ENCODE measurements at places on chromosomes 1 and 21.

GRCh38 chr1:72262735-72263134 is 19.6 kb downstream of the NEGR1 start:
- DNase-seq = no peak

GRCh38 chr1:200265104-200265503 is 144.7 kb downstream of the ZNF281 start:
- DNase-seq = no peak

- peak; percentile 15 for DNase-seq
Measured at GRCh38 chr1:215526147-215526845, 40.8 kb upstream of the KCTD3 start.

DNA sequence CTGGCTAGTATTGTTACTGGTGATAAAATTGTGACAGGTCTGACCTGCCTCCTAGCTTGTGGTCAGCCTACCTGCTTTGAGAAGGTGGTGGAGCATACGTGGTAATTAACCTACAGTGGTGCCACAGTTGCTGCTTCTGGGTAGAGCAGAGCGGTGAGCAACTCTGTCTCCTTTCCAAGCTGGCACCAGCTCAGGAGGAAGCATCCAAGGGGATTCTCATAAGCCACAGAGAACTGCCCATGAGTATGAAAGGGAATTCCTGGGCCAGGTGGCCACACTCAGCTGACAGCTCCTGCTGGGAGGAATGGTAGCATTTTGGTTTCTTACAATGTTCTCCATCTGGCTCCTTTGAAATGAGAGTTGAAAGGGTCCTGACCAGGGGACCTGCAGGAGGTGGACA is 39.4 kb downstream of the ATP2B4 start:
- DNase-seq = no peak

Data from CD14-positive monocyte (primary cell).